ENCODE measurements at places on chromosomes 2 and 18. TPM values are rescaled to one million over a fixed set of nuclear protein-coding genes. Genes with fewer than 3 reads are reported as not detected.

GRCh38 chr2:165002638-165003037 lies 47.3 kb upstream of the SLC38A11 start:
- H3K27me3 ChIP-seq = no peaks in the 10 kb centered on the region
- H3K4me1 ChIP-seq = no peaks in the 10 kb centered on the region
- H3K4me3 ChIP-seq = no peak overlapping the region
- no peaks in the 10 kb centered on the region for H3K36me3 ChIP-seq
- DNase-seq = no peak

GRCh38 chr2:219627103-219628100 lies at the start of gene SLC4A3:
SLC4A3 (plus strand) TSS chr2:219627630; CDS start chr2:219627993, 363 bp downstream.
- H3K4me1 ChIP-seq = peaks cover 4% of the 10 kb centered on the region
- H3K36me3 ChIP-seq = no peaks in the 10 kb centered on the region
- H3K27me3 ChIP-seq = peaks cover 15% of the 10 kb centered on the region
- no peak within 1 kb of the TSS for H3K27ac ChIP-seq
- H3K4me3 ChIP-seq = peak within 1 kb of the TSS; percentile 79
- DNase-seq = peak; percentile 61

DNA sequence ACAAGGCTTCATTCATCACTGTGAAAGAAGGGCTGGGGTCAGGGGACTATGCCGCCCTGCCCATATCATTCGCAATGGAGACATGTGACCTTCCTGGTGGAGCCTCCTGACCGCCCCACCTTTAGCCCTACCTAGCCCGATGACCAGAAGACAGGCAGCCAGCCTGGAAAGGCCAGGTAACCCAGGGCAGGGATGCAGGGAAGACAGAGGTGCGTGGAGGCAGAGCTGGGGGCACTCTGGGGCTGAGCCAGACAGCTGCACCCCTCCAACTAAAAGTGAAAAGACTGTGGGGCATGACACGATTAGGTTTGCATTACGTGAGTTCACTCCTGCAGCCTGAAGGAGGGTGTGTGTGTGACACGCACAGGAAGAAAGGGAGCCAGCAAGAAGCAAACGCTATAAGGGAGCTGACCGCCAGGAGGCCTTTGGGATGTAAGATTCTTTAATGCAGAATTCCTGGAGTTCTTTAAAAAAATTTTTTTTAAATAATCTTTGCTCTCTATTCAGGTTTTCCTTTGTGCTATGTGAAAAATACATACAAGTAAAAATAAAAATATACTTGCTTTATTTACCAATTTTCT lies 3.7 kb upstream of the HES6 start:
- H3K36me3 ChIP-seq = no peaks in the 10 kb centered on the region
- H3K27me3 ChIP-seq = peaks cover 24% of the 10 kb centered on the region
- peak overlapping the region; percentile 98 for H3K27ac ChIP-seq
- no peak for DNase-seq
- H3K4me1 ChIP-seq = peaks cover 50% of the 10 kb centered on the region

Gene NYAP2
- 0.32 TPM for total RNA-seq

DNA sequence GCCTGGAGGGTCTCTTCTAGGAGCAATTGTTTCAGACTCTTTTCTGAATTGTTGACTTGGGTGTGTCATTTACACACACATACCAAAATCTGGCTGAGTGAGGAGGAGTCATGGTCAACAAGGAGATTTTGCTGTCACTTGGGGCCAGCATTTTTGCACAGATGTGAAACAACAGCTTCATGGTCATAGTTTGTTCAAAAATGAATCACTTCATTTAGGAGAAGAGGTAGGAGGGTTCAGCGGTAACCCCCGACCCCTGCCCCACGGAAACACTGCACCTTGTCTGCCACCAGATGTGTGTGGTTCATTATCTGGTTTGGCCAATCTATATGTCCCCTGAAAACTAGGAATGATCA lies 42.2 kb downstream of the LBH start:
- H3K4me3 ChIP-seq = no peak overlapping the region
- H3K27ac ChIP-seq = no peak overlapping the region
- H3K4me1 ChIP-seq = no peaks in the 10 kb centered on the region
- no peaks in the 10 kb centered on the region for H3K36me3 ChIP-seq
- no peaks in the 10 kb centered on the region for H3K27me3 ChIP-seq
- DNase-seq = no peak

GRCh38 chr2:45067859-45068570 lies 58.8 kb upstream of the SIX2 start:
- H3K4me3 ChIP-seq = no peak overlapping the region
- DNase-seq = peak; percentile 54
- H3K27me3 ChIP-seq = peaks cover 6% of the 10 kb centered on the region
- no peak overlapping the region for H3K27ac ChIP-seq

Gene LONRF2
- total RNA-seq = 1.3 TPM

Measured in glutamatergic neuron (in vitro differentiated cells).